ENCODE measurements at places on chromosomes 2 and 18.
A peak's percentile ranks its signal among the peaks of the same experiment; 100 is the strongest.

DNA sequence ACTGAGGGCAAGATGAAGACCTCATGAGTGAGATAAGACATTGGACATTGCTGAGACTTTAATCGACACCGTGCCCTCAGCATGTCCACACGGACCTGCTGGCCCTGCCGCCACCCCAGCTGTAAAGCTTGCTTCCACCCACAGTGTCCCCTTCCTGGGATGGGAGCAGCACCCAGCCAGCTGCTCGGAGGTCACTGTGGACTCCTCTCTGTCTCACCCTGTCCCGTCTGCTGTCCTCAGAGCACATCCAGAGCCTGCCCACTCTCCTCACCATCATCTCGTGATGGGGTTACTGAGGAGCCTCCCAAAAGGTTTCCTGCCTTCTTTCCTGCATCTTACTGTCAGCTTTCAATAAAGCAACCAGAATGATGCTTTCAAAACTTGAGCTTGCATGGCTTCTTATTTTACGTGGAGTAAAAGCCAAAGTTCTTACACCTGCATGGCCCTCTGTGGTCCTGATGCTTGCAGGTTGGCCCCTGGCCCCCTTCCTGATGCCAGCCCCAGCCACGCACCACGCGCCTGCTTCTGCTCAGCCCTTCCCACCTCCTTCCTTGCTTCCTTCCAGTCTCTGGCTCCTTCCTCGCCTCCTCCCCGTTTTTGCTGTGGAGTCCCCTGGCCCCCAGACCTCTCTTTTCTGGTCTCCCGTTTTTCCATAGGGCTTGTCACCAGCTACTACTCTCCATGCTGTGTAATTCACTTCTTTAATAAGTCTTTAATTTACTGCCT is 67.0 kb downstream of the DGKD start:
- H3K4me1 ChIP-seq = peaks cover 24% of the 10 kb centered on the region
- H3K27me3 ChIP-seq = no peaks in the 10 kb centered on the region
- no peak overlapping the region for H3K27ac ChIP-seq

DNA sequence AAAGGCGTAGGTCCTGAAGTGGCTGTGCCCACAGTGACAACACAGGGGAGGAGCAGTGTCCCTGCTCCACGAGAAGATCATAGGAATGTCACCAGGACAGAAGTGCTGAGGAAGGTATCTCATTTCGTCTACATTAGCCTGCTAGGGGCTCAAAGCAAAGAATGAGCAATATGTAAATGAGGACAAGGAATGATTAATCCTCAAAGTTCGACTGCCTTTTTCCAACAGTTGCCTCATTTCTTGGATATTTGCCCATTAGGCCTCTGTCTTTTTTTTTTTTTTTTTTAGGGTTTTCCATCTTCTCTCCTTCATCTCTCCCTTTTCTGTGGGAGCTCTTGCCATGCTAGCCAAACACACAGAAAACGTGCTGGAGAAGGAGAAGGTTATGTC is 105.2 kb upstream of the ARHGAP28 start:
- H3K27ac ChIP-seq = no peak overlapping the region
- DNase-seq = no peak
- no peaks in the 10 kb centered on the region for H3K27me3 ChIP-seq
- no peaks in the 10 kb centered on the region for H3K36me3 ChIP-seq
- no peak overlapping the region for H3K4me3 ChIP-seq

DNA sequence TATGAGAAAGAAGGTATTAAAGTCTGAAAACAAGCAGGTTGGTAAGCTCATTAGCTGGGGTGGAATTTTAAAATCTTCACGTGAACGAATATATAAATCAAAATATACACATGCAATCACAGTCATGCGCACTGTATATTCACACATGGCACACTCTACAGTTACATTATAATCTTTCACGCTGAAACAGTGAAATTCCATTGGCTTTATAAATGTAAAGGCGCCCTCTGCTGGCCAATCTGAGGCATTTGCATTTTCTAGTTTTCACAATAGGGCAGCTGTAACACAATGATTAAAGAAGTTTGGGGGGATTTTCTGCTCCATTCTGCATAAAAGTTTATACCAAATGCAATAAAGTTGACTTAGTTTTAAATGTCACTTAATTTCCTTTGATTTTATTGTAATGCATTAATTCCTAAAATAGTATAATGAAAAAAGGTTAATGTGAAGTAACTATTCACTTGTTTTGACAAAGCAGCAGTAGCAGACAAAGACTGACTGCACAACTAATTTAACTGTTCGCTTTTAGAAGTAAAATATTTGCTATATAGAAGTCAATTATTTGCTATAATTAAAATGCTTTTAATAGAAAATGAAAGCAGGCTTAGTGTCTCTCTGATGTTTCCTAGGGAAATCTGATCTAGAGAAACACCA is 17.2 kb downstream of the IFIH1 start:
- H3K4me1 ChIP-seq = no peaks in the 10 kb centered on the region
- peaks cover 4% of the 10 kb centered on the region for H3K27me3 ChIP-seq
- no peak overlapping the region for H3K4me3 ChIP-seq
- H3K36me3 ChIP-seq = no peaks in the 10 kb centered on the region
- DNase-seq = peak; percentile 47
- H3K27ac ChIP-seq = no peak overlapping the region

DNA sequence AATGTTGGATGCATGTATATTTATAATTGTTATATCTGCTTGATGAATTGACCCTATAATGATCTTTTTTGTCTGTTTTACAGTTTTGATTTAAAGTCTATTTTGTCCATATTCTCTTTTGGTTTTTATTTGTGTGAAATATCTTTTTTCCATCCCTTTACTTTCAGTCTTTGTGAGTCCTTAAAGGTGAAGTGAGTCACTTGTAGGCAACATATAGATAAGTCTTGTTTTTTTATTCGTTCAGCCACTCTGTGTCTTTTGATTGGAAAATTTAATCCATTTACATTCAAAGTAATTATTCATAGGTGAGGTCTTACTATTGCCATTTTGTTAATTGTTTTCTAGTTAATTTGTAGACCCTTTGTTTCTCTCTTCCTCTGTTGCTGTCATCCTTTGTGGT is 62.5 kb downstream of the NUP35 start:
- no peak overlapping the region for H3K4me3 ChIP-seq
- no peak for DNase-seq
- no peaks in the 10 kb centered on the region for H3K4me1 ChIP-seq
- H3K27me3 ChIP-seq = no peaks in the 10 kb centered on the region
- H3K36me3 ChIP-seq = peaks cover 51% of the 10 kb centered on the region

DNA sequence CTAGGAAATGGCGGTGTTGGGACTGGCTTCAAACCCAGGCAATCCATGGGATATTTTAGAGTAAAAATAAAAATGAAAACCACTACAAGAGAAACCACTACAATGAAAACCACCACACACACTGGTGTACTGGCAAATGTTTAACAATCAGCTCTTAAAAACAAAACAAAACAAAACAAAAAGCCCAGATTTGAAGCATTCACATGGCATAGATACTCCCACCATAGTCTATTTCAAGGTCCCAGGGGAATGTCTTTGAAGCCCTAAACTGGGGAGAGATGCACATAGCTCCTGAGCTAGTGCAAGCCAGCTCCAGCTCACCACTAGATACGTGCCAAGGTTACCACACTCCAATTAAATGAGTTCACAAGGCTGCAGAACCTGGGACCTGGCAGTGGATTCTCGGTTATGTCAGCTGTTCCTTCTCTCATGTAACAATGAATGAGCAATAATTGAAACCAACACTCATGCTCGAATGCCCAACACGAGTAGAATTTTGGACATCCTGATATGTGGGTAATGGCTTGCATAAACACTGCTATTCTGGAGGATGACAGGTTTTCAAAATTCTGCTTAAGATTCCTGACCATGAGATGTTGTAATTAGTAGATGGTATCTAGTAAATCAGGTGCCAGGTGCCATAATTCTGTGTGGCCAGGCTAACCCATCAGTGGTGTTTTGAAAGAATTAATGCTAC is 102.2 kb downstream of the OSBPL6 start:
- no peak for DNase-seq
- H3K36me3 ChIP-seq = peaks cover 3% of the 10 kb centered on the region
- no peaks in the 10 kb centered on the region for H3K27me3 ChIP-seq

GRCh38 chr2:240786871-240787311 is 33.1 kb downstream of the KIF1A start:
- no peak overlapping the region for H3K4me3 ChIP-seq
- no peaks in the 10 kb centered on the region for H3K27me3 ChIP-seq
- H3K36me3 ChIP-seq = no peaks in the 10 kb centered on the region
- no peak overlapping the region for H3K27ac ChIP-seq
- H3K4me1 ChIP-seq = no peaks in the 10 kb centered on the region
